ENCODE measurements at places on chromosomes 6 and 20.

DNA sequence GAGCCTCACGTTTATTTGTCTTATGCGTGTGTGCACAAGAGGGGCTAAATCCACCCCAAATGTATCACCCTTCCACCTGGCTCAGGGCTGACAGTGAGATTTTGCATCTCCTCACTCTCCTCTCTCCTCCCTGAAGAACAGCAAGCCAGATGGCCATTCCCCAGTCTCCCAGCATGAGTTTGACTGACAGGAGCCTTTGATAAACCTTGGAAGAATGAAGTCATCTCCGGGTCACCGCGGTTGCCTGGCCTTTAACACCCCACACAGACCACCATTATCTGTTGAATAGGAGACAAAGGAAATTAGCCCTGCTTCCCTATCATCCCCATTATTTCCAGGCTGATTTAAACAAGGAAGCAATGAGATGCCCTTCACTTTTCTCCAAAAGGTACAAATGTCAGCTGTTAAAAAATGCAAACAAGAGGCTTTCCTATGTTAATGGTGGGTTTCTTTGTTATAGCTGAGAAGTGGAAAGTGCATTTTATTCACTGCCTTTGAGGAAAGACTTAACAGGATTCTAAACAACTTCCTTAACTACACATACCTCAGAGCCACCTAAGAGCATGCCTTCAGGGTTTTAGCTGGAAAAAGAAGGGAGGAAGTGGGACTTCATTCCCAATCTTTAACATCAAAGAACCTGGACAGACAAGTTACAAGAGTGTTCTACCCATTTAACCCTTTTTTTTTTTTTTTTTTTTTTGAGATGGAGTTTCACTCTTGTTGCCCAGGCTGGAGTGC is 524.8 kb upstream of the ID4 start:
- no peak for DNase-seq

GRCh38 chr6:149060985-149061760 is 256.3 kb upstream of the TAB2 start:
- no peak for DNase-seq

DNA sequence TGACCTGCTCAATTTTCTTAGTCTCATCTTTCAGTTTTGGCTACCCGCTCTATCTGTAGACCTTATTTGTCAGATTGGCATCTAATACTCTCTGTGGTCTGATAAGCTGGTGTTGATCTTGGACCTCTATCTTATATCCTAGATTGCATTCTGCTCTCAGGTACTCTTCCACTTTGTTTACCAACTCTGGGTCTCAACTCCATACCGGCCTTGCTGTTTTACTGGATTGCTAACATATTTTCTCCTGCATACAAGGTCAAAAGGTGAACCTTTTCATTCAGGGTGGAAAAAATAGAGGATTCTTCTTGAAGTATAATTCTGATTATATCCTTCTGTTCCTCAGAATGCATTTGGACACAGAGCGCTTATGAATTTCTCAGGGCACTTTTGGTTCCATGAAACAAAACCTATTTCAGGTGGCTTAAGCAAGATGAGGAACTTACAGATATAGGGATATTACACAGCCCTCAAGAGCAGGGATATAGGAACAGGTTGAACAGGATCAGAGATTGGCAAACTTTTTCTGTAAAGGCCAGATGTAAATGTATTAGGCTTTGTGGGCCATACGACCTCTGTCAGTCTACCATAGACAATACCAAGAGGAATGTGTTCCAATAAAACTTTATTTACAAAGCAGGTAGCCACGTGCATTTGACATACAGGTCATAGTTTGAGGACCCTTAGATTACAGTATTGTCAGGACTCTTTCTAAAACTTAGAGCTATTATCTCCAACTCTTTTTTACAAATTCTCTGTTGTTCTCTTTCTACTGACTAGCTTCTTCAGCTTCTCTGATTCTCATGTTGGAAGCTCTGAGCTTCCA is 2.5 kb upstream of the SH3BGRL2 start:
- no peak for DNase-seq

GRCh38 chr20:48198929-48199451 is 413.7 kb upstream of the SULF2 start:
- no peak for DNase-seq

DNA sequence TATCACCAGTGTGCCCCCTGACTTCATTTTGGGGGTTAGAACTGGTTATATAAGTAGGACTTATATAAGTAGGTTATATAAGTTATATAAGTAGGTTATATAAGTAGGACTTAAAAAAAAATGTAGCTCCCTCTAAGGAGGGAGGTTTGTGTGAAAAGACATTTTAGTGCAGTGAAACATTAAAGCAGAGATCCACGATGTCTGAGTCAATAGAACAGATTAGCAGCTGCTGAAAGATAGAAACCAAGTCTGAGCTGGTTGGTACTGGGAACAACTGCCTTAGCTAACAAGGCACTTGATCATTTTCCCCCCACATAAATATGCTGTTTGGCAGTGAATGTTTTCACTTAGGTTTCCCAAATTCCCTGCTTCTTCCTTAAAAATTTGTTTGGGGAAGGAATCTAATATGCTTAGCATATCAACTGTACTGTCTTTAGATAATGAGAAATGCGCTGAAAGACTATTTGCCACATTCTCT is 2.1 kb upstream of the RPS12 start:
- DNase-seq = no peak

DNA sequence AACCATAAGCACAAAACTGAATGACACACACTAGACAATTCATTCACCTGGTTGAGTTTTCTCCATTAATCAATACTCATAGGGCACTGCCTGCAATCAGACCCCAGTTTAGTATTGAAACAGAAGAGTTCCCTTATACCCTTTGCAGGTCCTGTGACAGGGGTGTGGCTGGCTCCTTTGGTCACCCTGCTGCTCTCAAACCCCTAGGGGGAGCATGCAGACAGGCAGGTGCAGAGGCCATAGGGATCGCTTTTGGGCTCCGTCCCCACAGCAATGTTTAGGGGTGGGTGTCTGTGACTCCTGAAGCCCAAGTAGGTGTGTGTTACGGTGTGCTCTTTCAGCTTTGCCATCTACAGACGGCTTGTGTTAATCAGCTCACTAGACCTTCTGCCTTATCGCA is 210.4 kb downstream of the CENPW start:
- DNase-seq = no peak

DNA sequence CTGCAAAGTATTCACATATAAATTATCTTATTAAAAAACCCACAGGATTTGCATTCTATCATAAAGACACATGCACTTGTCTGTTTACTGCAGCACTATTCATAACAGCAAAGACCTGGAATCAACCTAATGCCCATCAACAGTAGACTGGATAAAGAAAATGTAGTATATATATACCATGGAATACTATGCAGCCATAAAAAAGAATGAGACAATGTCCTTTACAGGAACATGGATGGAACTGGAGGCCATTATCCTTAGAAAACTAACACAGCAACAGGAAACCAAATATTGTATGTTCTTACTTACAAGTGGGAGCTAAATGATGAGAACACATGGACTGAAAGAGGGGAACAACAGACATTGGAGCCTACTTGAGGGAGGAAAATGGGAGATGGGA is 97.0 kb downstream of the FAM217A start:
- no peak for DNase-seq

- DNase-seq = no peak
Observed at GRCh38 chr6:134123666-134124208, 71.3 kb upstream of the SLC2A12 start.

- DNase-seq = no peak
Observed at GRCh38 chr20:50053362-50054230, 59.4 kb downstream of the UBE2V1 start.

DNA sequence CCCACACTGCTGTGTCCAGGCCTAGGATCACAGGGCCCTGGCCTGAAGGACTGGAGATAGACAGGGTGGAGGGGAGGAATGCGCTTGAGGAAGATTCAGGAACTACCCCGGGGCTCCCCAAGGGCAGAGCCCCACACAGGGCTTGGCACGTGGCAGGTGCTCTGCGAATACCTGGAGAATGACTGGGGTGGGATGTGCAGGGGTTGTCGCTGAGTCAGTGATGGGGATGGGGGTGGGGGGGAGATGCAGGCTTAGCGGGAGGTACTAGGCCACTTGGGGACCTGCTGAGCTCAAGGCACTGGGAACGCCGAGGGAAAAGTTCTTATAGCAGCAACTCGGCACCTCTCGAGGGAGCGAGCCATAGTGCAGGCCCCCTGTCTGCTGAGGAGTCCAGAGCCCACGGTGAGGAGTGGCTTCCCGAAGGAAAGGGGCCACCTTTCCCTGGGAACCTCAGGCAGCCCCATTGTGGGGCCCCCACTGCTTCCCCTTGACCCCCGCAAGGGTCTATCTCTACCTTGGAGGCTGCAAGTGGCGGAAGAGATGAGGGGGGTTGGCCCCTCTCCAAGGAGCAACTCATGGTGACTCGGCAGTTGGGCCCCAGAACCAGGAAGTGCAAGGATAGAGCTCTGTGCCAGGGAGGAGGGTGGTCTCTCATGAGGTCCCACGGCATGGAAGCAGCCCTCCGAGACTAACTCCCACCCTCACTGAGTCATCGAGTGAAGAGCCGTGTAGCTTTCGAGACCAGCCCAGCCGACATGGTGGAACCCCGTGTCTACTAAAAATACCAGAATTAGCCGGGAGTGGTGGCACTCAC is 33.1 kb downstream of the SRC start:
- no peak for DNase-seq

DNA sequence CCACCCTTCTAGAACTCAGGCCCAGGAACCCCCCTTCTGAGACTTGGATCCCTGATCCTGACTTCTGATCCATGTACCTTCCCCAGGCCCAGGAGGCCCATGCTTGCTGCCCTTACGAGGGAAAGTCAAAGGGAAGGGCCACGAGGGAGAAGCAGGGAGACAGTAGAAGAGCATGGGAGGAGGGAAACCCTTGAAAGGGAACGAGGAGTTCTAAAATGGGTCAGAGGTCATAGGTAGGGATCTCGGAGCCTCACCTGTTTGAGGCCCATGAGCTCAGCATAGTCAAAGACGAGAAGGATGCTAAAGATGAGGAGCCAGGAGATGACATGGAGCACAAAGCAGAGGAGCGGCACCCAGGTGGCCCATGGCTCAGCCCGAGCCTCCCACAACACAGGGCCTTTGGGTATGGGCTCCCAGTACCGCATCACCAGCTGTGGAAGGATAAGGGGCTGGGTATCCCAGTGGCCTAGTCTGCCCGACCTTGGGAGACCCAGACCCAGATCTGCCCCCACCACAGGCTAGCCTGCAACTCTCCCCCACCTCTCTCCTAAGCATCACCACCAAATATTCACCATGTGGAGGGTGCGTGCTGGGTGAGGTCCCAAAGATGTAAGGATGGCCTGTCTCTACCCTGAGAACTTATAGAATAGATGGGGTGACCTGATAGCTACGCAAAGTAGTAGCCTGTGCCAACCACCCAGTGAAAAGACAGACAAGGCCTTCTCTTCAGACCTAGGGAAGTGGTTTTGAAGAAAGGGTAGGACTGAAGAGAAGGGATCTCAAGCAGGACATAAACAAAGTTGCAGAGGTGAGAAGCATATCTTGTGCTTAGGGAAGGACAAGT is 1.5 kb downstream of the NRM start:
- no peak for DNase-seq

DNA sequence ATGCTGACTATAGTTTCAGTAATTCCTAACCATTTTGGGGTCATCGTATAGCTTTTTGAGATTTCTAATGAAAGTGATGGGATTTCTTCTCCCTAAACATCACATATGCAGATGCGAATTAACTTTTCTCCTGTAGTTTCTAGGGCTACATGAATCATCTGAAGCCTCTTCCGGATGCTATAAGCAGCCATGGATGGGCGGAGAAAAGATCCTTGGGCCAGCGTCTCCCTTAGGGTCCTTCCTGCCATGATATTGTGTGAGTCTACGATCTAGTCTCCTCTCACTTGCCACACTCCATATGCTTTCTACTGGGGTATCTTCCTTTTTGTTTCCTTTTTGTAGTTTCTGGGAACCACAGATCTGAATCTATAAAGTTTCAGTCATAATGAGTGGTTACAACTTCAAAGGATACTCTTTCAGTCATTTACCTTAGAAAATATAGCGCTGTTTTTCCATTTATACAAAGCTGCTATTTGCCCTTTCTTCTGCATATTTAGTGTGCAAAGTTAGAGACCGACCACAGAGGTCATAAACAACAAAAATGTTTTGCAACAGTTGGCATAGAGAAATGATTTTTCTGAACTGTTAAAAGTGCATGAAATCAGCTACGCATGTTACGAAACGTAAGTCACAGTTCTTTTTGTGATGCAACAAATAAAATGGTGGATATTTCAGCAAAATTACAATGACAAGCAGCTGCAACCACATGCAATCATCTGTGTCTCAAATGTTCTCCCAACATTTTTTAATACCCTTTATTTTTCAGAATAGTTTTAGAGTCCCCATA is 396.2 kb upstream of the SLC35B3 start:
- DNase-seq = no peak

DNA sequence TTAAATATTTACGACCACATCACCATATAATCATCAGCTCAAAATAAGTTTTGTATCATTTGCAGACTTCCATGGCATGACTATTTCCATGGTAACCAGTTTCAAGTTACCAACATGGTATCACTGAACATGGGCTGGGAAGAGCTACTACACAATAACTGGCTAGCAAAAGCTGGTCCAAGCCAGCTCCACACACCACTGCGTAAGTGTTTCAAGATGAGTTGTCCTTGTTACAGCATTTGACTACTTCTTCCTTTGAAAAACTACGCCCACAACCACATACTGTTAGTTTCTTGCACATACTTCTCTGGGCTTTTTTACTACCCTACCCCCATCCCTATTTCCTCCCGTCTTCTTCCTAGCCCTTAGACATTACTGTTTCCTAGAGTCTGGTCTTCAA is 8.5 kb downstream of the CD164 start:
- no peak for DNase-seq

GRCh38 chr6:111367393-111368088 is 115.5 kb downstream of the REV3L start:
- no peak for DNase-seq

GRCh38 chr20:36959242-36959641 is 7.7 kb upstream of the SAMHD1 start:
- DNase-seq = no peak

DNA sequence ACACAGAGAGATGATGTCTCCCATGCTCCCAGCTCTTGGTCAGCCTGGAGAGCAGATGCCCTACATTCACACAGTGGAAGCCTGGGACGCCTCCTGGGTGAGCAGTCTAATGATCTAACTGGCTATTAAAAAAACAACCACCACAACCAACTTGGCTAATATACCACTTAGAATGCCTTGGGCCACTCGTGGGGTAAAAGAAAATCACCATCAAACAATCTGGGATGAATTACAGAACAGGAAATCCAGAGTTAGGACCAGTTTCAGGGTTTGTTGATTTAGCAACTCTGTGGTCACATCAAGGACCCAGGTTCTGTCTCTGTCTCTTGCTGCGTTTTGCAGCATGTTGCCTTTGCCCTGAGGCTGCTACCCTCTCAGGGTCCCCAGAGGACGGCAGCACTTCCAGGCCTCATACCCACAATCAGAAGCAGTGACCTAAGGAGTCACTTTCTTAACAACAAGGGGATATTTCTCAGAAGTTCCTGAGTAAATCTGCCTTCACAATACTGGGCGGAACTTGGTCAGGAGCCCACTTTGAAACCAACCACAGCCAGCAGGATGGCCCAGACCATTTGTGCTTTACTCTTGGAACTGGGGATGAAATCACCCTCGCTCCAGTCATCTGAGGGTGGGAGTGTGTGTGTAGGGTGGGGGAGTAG is 118.7 kb downstream of the CLIC5 start:
- no peak for DNase-seq
